CD4-positive, alpha-beta T cell (primary cell): ENCODE measurements at places on chromosomes 1 and 21.

DNA sequence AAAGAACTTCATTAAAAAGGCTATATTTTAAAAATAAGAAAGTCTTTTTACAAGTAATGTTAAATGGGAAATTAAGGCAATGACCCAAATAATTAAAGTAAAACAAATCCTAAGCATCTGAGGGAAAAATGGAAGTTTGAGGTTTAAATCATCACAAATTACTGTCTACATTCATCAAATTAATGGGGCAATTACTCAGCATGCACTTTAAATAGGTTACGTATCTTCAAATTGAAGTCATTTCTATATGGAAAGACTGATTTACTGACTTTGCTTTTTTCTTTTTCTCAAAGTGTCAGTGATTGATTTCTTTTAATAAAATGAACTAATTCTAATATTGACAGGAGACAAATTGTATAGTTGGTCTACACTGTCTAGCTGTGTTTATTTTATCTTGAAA, 1452.3 kb downstream of the NCAM2 start:
- DNase-seq, result no peak
- H3K4me1 ChIP-seq, result no peaks in the 10 kb centered on the region
- H3K36me3 ChIP-seq, result no peaks in the 10 kb centered on the region
- H3K27me3 ChIP-seq, result no peaks in the 10 kb centered on the region
- H3K27ac ChIP-seq, result no peak overlapping the region
- no peak overlapping the region for H3K4me3 ChIP-seq

DNA sequence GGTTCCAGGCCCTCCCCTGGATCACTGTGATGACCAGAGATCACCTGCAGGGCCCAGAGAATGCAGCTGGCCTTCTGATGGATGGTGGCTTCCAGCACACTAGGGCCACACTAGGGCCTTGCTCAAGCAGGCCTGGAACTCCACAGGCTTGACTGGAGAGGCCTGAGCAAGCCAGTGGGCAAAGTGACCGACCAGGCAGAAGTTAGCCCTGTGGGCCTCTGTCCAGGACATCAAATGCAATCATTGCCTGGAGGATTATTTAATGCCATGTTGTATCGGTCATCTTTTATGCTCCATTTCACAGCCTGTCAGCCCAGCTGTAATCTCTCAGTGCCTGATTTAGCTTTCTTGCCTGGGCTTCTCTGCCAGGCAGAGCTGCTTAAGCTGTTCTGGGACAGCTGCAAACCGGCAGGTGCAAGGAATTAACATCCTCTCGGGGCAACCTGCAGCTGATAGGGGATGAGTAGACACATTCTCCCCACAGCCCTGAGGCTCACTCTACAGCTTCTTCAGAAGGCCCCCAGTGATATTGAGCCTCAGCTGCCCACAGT, 17.7 kb downstream of the NENF start:
- no peak for DNase-seq
- no peaks in the 10 kb centered on the region for H3K4me1 ChIP-seq

DNA sequence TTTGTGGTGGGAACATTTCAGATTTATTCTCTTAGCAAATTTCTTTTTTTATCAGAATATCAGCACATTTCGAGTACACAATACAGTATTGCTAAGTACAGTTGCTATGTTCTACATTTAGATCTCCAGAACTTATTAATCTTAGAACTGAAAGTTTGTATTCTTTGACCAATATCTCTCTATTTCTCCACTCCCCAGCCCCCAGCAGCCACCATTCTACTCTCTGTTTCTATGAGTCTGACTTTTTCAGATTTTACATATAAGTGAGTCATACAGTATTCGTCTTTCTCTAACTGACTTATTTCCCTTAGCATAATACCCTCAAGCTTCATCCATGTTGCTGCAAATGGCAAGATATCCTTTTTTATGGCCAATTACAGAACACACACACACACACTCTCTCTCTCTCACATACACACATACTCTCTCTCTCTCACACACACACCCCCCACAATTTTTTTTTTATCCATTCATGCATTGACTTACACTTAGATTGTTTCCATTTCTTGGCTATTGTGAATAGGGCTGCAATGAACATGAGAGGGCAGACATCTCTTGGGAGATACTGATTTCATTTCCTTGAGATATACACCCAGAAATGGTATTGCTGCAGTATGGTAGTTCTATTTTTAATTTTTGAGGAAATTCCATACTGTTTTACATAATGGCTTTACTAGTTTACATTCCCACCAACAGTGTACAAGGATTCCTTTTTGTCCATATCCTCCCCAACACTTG, 15.7 kb downstream of the RPTN start:
- no peaks in the 10 kb centered on the region for H3K4me1 ChIP-seq
- H3K27me3 ChIP-seq, result peaks cover 8% of the 10 kb centered on the region
- no peak overlapping the region for H3K27ac ChIP-seq
- H3K36me3 ChIP-seq, result no peaks in the 10 kb centered on the region

DNA sequence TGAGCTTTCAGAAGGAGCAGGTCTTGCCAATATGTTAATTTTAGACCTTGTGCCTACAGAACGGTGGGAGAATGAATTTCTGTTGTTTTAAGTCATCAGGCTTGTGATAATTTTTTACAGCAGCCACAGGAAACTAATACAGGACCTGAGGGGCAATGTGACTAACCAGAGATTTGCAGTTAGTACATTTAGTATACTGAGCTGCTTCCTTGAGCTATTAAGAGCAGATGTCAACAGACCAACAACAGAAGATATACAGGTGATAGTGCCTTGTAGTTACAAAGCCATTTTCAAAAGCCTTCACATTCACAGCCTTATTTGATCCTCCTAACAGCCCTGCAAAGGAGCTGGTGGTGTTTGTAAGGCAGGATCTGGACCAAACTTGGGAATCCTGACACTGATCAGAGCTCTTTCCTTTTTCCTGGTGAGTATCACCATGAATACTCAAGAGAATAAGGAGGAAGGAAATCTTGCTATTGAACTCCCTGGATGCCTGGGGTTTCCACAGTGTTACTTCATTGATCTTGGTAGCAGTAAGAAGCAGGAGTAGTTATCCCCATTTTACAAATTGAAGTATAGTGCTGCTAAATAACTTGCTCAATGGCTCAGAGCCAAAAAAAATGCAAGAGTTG, 4.7 kb upstream of the SLAMF1 start:
- no peak for DNase-seq
- H3K27me3 ChIP-seq, result no peaks in the 10 kb centered on the region
- H3K4me1 ChIP-seq, result peaks cover 43% of the 10 kb centered on the region
- H3K27ac ChIP-seq, result no peak overlapping the region
- no peak overlapping the region for H3K4me3 ChIP-seq

DNA sequence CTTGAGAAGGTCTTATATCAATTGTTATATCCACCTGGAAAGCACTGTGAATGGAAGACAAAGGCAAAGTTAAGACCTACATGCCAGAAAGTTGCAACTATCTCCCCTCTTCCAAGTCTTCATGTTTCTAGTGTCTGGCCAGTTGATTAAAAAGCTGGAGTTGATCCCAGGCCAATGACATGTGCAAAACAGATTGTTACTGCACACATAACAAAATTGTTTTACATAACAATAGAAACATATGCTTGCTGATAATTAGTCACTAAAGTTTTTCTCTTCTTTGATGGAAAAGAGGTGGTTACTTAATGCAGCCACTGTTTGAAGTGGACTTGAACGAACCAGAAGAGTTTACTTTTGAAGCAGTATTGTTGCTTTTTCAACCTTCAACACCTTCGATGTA, 158.2 kb downstream of the TGFBR3 start:
- H3K27ac ChIP-seq, result no peak overlapping the region
- H3K4me1 ChIP-seq, result peaks cover 28% of the 10 kb centered on the region
- no peak overlapping the region for H3K4me3 ChIP-seq
- no peaks in the 10 kb centered on the region for H3K27me3 ChIP-seq
- no peak for DNase-seq

DNA sequence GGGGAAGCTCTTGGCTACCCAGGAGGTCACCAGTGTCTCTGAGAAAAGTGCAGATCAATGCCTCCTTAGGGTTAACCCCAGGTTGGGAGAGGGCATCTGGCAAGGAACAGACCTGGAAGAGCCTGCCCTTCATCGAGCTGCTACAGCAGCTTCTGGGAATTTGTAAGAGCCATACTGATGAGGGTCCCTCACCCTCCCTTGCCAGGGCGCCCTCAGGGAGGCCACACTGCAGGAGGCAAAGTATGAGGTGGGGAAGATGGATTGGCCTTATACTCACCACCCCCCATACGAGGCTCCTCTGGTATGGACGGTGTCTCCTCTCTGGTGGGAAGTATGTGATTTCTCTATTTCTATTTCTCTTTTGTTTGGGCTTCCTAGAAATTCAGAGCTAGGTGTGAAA, 13.2 kb downstream of the IGSF3 start:
- no peak overlapping the region for H3K27ac ChIP-seq
- H3K27me3 ChIP-seq, result no peaks in the 10 kb centered on the region
- no peaks in the 10 kb centered on the region for H3K36me3 ChIP-seq
- H3K4me3 ChIP-seq, result no peak overlapping the region

- H3K27ac ChIP-seq, result no peak overlapping the region
- no peak overlapping the region for H3K4me3 ChIP-seq
- H3K27me3 ChIP-seq, result no peaks in the 10 kb centered on the region
- peaks cover 73% of the 10 kb centered on the region for H3K4me1 ChIP-seq
- no peak for DNase-seq
- peaks cover 35% of the 10 kb centered on the region for H3K36me3 ChIP-seq
These were observed 3.7 kb downstream of the PFKL start for GRCh38 chr21:44303490-44303981.

GRCh38 chr1:17097147-17097546, 22.1 kb downstream of the PADI2 start:
- no peak for DNase-seq
- H3K4me3 ChIP-seq, result no peak overlapping the region
- peaks cover 3% of the 10 kb centered on the region for H3K27me3 ChIP-seq

- no peak overlapping the region for H3K27ac ChIP-seq
- H3K4me1 ChIP-seq, result no peaks in the 10 kb centered on the region
- no peaks in the 10 kb centered on the region for H3K27me3 ChIP-seq
- no peak overlapping the region for H3K4me3 ChIP-seq
These were observed 83.8 kb upstream of the ETS2 start for GRCh38 chr21:38721958-38722357.

DNA sequence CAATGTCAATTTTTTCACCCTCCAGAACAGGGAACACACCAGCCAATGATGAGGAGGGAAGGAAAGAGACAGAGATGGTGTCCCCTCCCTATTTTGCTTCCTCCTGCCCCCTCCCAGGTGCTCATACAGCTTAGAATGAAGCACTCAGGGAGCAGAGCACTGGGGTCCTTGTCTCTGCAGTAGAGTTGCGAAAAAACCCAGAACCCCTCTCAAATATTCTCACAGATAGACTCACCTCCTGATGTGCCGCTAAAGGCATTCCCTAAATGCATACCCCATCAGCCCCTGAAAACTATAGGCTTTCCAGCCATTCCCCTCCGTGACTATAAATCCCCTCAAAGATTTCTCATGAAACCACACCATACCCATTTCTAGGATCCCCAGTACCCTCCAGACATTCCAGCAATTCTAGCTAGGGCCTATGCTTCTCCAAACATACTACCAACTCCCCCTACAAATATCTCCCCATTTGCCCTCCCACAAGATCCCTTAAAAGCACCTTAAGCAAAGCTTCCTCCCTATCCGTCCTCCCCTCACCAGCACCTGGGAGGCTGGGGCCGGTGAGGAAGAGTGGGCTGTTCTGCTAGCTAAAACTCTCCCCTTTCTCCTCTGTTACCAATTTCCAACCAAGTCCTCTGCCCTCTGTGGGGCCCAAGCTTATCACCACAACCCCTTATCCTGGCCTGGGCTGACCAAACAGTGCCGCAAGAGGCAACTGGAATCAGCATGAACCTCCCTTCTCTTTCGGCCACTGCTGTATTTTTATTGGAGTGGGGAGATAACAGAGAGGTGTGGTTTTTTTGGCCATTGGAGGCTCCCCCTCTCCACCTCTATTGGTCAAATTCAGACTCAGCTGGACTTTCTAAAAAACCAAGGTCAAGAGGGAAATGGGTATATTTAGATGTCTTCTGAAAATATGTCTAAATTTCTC, 54.7 kb downstream of the RHBG start:
- no peaks in the 10 kb centered on the region for H3K36me3 ChIP-seq
- H3K4me3 ChIP-seq, result no peak overlapping the region
- H3K27ac ChIP-seq, result no peak overlapping the region
- no peak for DNase-seq

GRCh38 chr21:38958940-38959691, 153.4 kb downstream of the ETS2 start:
- H3K36me3 ChIP-seq, result no peaks in the 10 kb centered on the region
- DNase-seq, result no peak
- H3K27me3 ChIP-seq, result no peaks in the 10 kb centered on the region
- no peak overlapping the region for H3K4me3 ChIP-seq
- H3K27ac ChIP-seq, result no peak overlapping the region
- H3K4me1 ChIP-seq, result no peaks in the 10 kb centered on the region

- no peak overlapping the region for H3K27ac ChIP-seq
- H3K4me3 ChIP-seq, result no peak overlapping the region
- no peak for DNase-seq
- H3K36me3 ChIP-seq, result peaks cover 4% of the 10 kb centered on the region
These were observed 651.0 kb downstream of the SMYD3 start for GRCh38 chr1:245855846-245856730.

DNA sequence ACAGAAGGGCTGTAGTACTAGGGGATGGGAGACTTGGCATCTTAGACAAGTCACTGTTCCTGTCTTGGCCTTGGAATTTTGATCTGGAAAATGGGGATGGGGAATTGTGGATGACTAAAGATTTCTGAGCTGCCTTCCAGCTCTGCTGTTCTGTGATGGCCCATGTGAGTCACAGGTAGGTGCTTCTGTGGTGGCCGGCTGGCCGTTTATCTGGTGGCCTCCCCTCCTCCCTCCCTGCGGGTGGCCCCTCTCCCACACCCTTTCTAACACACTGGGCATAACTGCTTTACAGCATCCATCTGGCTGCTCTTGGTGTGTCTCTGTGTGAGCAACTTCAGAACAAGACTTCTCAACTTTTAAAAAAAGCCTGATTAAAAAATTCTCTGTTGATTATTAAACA, 35.9 kb downstream of the KCNA2 start:
- H3K4me1 ChIP-seq, result no peaks in the 10 kb centered on the region
- H3K4me3 ChIP-seq, result no peak overlapping the region
- H3K27ac ChIP-seq, result no peak overlapping the region
- DNase-seq, result no peak
- H3K27me3 ChIP-seq, result peaks cover 18% of the 10 kb centered on the region

- no peaks in the 10 kb centered on the region for H3K27me3 ChIP-seq
- no peak for DNase-seq
- H3K4me1 ChIP-seq, result no peaks in the 10 kb centered on the region
- no peaks in the 10 kb centered on the region for H3K36me3 ChIP-seq
- no peak overlapping the region for H3K4me3 ChIP-seq
These were observed 37.2 kb downstream of the ALG14 start for GRCh38 chr1:95035536-95035935.

DNA sequence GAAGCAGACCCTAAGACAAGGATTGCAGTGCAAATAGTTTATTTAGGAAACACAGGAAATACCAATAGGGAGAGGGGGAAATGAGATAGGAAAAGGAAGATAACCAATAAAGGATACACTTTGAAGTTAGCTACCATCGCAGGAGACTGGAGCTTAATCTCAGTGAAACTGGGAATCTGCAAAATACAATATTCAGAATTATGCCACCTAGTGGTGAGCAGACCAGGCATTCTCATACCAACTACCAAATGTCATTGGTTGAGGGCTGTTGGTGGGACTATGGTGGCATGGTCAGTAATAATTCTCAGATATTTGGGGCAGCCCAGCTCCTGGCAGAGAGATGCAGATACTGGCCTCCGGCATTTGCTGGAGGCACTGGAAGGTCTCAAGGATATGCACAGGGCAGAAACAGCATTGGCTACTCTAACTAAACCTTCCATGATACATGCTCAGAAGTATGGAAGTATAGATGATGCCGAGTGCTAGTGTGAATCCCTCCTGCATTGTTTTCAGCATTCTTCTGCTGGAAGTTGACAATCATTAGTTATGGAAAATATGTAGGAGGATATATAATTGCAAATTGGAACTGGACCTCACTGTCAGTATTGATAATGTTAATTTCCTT, 11.8 kb upstream of the ZFP69B start:
- H3K36me3 ChIP-seq, result no peaks in the 10 kb centered on the region
- no peak overlapping the region for H3K4me3 ChIP-seq
- H3K27ac ChIP-seq, result no peak overlapping the region
- H3K27me3 ChIP-seq, result no peaks in the 10 kb centered on the region
